ENCODE measurements at places on chromosomes 3 and 15.

DNA sequence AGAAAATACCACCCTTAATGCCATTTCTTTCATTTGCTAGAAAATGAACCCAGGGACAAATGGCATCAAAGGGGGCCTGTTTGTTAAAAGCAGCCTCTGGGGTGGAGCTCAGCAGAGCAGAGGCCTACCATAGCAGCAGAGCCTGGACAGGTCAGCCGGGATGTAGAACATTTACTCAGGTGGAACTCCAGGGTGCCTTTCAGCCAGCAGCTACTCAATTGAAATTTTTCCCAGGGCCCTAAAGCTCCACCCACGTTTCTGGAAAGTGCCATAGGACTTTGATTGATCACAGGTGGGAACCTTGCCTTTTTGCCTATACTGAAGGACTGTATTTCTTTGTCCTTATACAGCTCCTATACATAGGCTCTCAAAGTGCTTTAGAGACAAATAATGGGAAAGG, 74.5 kb upstream of the C15orf61 start:
- DNase-seq = no peak

DNA sequence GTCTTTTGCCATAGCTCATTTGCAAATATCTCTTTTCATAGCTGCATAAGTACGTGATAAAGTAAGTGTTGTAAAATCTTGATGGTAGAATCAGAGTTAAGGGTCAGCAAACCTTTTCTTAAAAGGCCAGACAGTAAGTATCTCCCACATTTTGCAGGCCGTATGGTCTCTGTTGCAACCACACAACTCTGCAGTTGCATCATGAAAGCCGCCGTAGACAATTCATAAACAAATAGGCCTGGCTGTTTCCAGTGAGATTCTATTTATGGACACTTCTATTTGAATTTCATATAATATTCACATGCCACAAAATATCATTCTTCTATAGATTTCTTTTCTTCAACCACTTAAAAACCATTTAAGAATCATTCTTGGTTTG, 248.5 kb downstream of the TLE3 start:
- DNase-seq = no peak

- peak; percentile 27 for DNase-seq
These were observed 34.5 kb downstream of the NPTN start for GRCh38 chr15:73598530-73599160.

DNA sequence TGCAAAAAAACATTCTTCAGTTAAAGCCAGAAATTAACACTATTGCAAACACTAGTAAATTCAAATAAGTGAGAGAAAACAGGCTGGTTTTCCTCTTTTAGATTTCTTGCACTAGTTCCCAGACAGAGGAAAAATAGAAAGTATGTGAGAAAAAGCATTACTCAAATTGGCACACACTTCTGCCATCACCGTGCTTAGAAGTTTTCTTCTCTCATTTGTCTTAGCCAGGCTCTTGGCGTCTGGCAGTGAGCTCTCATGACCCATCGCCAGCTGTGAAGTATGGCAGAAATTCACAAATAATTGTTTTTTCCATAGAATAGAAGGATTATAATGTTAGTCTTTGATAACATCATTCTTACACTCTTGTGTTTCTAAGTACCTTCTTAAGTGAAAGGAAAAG, 515.9 kb downstream of the GBE1 start:
- DNase-seq = no peak

DNA sequence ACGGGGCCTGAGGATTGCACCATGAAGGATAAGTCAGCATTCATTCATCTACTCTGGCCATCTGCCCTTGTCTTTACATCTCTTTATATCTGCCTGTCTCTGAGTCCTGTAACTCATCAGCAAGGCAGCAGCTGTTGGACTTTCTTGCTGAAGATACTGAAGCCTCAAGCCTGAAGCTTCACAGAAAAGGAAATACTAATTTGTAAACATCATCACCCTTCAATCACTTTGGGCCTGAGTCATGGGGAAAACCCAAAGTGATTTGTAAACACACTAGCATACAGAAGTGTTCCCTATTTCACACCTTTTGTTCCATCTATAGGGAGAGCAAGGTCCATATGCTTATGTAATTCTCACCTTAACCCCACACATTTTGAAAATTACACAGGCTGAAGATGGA, 928.2 kb downstream of the EPHA3 start:
- no peak for DNase-seq

DNA sequence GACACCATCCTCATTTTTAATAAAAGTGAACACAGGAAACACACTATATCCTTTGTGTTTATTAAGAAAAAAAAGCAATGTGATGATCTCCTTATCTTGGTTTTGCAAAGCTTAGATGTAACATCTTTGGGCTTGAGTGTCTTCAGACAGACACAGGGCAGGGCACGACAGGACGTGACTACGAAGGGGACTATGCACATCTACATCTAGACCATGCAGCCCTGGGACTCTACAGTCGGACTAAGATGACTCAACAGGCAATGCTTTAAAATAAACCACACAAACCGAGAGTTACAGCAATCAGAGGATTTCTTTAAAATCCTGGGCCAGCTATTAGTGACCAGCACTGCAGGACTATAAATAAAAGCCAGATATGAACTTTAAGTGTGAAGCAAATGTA, 22.8 kb upstream of the TM2D3 start:
- no peak for DNase-seq

- DNase-seq = no peak
These were observed 48.7 kb upstream of the GATM start for GRCh38 chr15:45427085-45427484.

GRCh38 chr15:31292391-31293015, 34.1 kb upstream of the KLF13 start:
- no peak for DNase-seq

DNA sequence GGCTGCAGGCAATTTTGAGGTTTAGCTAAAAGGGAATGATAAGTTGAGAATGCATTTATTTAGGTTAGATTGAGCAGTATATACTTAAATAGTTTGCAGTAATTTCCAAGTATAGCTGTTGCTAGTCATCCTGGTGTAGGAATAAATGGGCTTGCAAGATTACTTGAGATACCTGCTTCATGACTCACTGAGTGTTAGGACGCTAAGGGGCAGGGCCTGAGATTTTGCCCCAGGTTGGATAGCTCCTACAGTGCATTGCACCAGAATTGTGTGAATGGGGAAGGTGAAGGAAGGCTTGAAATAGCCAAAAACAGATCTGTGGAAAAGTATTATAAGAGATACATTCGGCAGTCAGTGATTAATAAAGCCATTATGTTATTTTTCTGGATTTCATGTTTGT, 72.8 kb downstream of the KCNH8 start:
- DNase-seq = no peak

GRCh38 chr3:126995926-126996512, 13.1 kb downstream of the PLXNA1 start:
- no peak for DNase-seq

DNA sequence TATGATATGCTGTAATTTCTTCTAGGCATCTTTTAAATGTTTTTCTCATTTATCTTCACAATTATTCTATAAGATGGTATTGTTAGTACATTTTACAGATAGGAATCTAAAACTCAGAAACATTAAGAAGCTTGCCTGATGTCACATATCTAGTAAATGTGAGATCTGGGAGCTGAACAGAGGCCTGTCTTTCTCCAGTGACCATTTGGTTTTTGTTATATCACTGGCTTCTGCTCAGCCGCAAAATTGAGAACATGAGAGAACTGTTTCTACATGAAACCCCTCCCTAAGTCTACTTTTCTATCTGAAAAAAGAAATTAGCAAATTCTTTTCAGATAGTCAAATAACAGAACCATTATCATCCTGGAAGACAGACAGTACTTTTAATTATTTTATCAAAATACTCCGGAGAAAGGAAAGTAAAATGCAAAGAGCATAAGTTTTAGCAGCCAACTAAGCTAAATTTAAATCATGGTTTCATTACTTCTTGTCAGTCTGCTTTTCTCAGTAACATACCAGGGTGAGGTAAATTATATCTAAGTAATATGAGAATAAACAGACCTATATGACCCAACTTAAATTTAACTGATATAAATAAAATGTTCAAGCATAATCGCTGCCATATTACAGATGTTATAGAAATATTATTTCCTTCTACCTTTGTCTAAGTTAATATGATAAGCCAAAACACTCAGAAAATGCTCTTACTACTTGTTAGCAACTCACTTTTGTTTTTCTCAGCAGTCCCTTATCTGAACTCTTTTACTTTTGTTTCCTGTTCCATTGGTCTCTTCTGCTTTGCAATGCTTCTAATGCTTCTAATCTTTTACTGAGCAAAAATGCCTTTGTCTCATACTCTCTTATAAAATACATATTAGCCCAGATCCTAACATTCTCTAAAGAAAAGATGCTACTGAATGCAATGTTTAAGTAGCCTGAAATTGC, 68.0 kb upstream of the MBNL1 start:
- no peak for DNase-seq

- DNase-seq = no peak
These were observed 67.0 kb upstream of the CADPS start for GRCh38 chr3:62942227-62942626.

GRCh38 chr3:157618075-157618760, 115.0 kb upstream of the VEPH1 start:
- no peak for DNase-seq

DNA sequence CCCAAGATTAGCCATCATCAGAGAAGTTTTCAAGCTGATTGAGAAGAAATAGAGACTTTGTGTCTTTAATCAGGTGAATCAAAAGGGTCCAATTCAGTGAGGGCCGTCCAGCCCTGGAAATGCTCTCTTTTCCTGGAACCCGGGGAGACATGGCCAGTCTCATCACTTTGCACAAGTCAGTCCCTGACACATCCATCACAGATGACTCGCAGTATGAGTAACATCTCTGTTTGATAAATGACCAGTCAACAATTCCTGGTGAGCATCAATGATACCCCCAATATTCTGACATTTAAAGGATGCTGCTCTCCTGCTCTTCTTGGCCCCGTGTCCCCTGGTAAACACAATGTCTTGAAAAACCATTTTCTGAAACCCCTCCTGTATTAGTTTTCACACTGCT, 26.7 kb downstream of the C3orf20 start:
- no peak for DNase-seq

DNA sequence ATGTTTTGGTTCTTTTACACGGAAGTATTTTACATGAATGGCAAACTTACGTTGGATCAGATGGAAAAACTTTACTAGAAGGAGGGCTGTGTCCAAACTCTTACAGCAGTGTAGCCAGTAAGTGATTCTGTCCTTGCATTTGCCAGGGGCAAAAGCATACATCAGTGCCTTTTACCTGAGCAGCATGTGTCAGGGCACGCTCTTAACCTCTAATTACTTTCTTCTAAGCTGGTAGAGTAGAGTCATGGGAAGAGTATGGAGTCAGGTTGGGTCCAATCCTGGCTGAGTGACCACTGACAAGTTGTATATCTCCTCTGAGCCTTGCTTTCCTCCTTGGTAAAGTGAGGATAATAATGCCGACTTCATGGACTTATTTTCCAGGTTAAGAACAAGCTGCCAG, 47.1 kb downstream of the RYR3 start:
- DNase-seq = no peak

DNA sequence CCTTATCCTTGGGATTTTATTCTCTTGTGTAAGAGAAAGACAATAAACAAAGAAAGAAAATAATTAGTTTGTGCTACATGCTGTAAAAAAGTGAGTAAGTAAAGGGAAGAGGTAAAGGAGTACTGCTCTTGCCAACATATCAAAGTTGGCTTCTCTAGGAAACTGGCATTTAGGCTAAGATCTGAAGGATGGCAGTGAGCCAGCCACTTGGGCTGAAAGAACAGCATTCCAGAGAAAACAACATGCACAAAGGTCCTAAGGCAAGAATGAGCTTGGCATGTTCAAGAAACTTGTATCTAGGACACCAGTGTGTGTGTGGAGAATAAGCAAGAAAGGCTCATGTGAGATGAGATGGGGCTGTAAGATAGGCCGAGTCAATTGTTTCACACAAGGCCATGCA, 245.5 kb upstream of the MANF start:
- DNase-seq = no peak

DNA sequence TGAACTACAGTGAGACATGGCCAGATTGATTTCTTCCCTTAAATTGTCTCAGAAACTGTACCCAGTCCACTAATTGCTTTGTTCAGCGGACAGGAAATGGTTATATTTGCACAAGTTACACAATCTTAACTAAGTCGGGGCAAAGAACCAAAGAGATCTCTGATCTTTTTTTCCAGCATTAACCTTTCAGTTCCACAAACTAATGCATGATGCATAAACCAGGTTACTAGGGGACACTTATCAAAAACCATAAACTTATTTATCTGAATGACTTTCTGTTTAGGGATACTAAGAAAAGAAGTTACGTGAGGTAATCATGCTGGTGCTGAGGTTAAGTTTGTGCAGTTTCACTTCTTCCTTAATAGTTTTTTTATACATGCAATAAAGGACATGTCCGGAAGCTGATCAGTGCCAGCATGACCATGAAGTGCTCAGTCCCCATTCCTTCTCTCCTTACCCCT, 22.4 kb downstream of the FNDC3B start:
- DNase-seq = no peak

GRCh38 chr15:78630886-78631633, 9.9 kb downstream of the CHRNB4 start:
- no peak for DNase-seq

GRCh38 chr3:13012221-13012691, 61.0 kb downstream of the IQSEC1 start:
- DNase-seq = no peak

GRCh38 chr3:46435081-46435726, 28.1 kb downstream of the CCRL2 start:
- DNase-seq = no peak

- no peak for DNase-seq
These were observed 1.5 kb upstream of the ADAMTS17 start for GRCh38 chr15:100343251-100343650.

DNA sequence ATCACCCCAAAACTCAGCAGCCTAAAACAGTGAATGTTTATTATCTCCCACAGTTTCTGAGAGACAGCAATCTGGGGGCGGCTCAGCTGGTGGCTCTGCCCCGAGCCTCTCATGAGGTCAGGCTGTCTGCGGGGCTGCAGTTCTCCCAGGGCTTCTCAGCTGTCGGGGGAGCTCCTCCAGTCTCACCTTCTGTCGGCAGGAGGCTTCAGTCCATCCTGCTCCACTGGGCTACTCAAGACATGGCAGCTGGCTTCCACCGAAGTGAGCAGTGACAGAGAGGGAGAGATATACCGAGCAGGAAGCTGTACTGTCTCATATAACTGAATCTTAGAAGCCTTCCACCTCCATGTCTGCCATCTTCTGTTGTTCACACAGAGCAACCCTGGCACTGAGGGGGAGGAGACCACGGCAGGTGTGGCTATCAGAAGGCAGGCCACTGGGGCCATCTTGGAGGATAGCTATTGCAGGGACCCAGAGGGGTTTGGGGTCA, 72.8 kb upstream of the ITGA11 start:
- DNase-seq = no peak

- no peak for DNase-seq
These were observed 71.0 kb downstream of the WWTR1 start for GRCh38 chr3:149586871-149587270.

GRCh38 chr3:57675530-57675929, 17.3 kb downstream of the DENND6A start:
- DNase-seq = no peak

GRCh38 chr3:57199895-57200297, at the start of gene HESX1:
TSS of gene HESX1 (minus strand) at chr3:57199978. CDS start at chr3:57199918, 60 bp downstream.
- DNase-seq = no peak

Measured in BE2C (cell line).